ENCODE measurements at places on chromosomes 16 and 17. TPM values are rescaled to one million over a fixed set of nuclear protein-coding genes. Genes with fewer than 3 reads are reported as not detected.

HELZ gene
- 71.2 TPM for total RNA-seq

MYOCD gene
- total RNA-seq, result not detected

DGKE gene
- total RNA-seq, result 29.8 TPM

CLDN9 gene
- 0.29 TPM for total RNA-seq

CLEC16A gene
- total RNA-seq, result 37.5 TPM

TNFSF13 gene
- total RNA-seq, result 7.4 TPM

NUBP1 gene
- total RNA-seq, result 28.9 TPM

UBE2G1 gene
- 58.6 TPM for total RNA-seq

MARCHF10 gene
- total RNA-seq, result not detected

FASN gene
- 162 TPM for total RNA-seq

TUBB3 gene
- total RNA-seq, result 0.83 TPM

SHCBP1 gene
- 31.1 TPM for total RNA-seq

GNGT2 gene
- total RNA-seq, result 13.6 TPM

LLGL2 gene
- total RNA-seq, result 23.4 TPM

NR1D1 gene
- 5.1 TPM for total RNA-seq

CEP112 gene
- 1.6 TPM for total RNA-seq

KRTAP16-1 gene
- total RNA-seq, result 0.14 TPM

SPNS1 gene
- total RNA-seq, result 24.5 TPM

TBC1D3K gene
- not detected for total RNA-seq

SULT1A2 gene
- 0.36 TPM for total RNA-seq

KRT31 gene
- not detected for total RNA-seq

ITGAL gene
- 559 TPM for total RNA-seq

MED1 gene
- 50.5 TPM for total RNA-seq

KRTAP9-4 gene
- total RNA-seq, result not detected

SLC9A5 gene
- total RNA-seq, result 1.8 TPM

NXPH3 gene
- not detected for total RNA-seq

MAF gene
- 41.9 TPM for total RNA-seq

CDC42EP4 gene
- total RNA-seq, result 3.0 TPM

HSPB9 gene
- total RNA-seq, result not detected

NHLRC4 gene
- 4.6 TPM for total RNA-seq

GSDMA gene
- 0.29 TPM for total RNA-seq

SEPTIN12 gene
- total RNA-seq, result not detected

KRT26 gene
- not detected for total RNA-seq

CDRT15 gene
- not detected for total RNA-seq

KRTAP3-1 gene
- total RNA-seq, result not detected

GNG13 gene
- not detected for total RNA-seq

HP gene
- total RNA-seq, result not detected

GPRC5C gene
- 1.2 TPM for total RNA-seq

BRICD5 gene
- 12.7 TPM for total RNA-seq

CLEC10A gene
- not detected for total RNA-seq

METTL26 gene
- total RNA-seq, result 70.7 TPM

C17orf78 gene
- not detected for total RNA-seq

ALDH3A1 gene
- 0.13 TPM for total RNA-seq

IRF8 gene
- total RNA-seq, result 10.8 TPM
